ENCODE measurements at places on chromosomes 1 and 21.
A peak's percentile ranks its signal among the peaks of the same experiment; 100 is the strongest.

DNA sequence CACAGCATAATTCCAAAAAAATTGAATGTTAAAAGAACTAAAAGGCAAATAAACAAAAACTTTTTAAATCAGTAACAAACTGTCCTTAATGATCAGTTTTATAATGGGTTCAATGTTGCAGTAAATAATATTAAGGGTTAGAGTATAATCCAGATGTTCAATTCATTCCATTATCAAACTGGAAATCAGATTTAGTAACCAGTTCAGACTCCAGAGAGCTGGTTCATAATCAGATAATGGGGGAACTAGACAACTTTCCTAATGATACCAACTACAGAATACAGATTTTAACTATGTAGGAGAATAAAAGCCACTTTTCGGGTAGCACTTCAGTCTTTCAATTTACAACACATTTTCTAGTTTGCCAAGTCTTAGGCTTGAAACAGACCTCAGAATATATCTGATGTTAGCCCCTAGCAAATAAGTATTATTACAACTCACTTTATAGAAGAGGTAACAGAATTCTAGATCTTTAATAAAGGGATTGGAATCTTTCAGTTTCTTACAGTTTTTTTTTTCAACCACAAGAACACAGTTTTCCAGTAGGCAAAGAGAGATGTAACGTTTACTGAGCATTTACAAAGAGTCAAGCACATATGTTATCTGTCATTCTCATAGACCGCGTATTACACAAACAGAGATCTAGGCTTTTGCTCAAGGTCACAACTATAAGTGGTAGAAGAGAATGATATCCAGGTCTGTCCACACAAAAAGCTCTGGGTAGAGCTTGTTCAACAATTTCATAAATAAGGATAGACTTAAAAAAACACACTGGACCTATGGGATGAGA lies 1.9 kb upstream of the DCAF6 start:
- DNase-seq: no peak

DNA sequence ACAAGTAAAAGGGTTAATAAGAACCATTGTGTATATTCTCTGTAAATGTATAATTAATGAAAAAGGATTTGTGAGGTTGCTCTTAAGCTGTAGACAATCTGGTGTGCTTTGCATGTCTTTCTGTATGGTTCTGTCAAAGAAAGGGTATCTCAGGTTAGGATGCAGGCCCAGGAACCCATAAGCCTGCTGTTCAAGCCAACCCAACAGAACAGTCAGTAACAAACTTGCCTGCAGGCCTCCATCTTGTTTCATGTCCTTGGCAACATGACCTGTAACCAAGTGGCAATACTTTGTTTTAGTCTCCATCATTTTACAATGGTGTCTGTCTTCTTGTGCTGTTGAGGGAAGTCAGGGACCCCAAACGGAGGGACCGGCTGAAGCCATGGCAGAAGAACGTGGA lies 29.2 kb downstream of the CBR1 start:
- no peak for DNase-seq

GRCh38 chr1:58816747-58817221 lies 32.9 kb upstream of the JUN start:
- DNase-seq: no peak

DNA sequence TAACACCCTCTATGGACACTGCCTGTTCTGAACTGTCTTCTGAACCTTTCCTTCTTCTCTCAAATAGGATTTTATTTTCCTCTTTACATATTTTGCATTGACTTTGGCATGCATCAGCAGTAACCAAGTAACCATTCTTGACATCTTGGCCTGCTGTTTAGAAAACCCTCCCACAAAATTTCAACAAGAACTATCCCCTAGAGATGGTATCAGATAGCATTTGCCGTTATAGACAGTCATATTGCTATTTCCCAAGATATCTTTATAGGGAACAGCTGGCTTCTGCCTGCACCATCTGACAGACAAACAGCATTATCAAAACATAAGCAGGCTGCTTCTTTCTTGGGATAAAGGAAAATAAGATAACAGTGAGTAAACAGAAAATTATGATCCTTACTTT lies 54.7 kb downstream of the LHX8 start:
- no peak for DNase-seq

DNA sequence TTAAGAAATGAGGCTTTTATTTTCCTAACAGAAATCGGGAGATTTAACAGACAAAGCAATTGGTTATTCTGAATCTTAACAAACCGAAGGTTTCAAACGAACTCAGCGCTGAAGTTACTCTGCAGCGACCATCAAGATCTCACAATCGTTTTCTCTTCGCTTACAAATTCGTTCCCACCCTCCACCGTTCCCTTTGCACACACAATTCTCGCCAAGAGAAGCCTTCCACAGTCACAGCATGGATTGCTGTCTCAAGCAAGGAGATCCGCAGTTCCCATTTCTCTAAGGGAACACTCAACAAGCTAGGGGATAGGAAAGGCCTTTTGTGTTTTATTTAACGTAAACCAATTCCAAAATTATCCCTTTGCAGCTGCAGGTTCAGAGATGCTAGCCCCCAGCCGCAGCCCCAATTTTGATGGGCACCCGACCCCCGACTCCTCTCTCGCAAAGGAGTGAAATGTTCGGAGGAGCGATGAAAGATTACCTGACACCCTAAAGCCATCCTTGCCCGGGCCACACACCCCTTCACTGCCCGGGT lies 755 bp downstream of the FBXO42 start:
- no peak for DNase-seq

GRCh38 chr1:116989835-116990234 lies 11.7 kb upstream of the CD101 start:
- no peak for DNase-seq

DNA sequence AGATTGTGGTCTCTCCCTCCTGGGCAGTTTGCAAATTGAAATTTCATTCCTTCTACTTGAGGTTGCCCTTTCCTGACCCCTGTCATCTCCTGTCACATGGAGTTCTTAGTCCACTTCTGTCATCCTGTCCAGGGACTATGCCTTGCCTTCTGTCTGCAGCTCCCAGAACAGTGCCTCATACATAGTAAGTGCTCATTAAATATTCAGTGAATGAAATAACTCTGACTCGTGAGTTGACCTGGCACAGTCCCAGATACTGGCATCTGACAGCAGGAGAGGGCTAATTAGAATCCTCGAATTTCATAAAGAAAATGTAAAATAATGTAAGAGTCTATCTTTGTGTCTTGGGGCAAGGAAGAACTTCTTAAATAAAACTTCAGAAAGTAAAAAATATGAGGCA lies 50.8 kb downstream of the CNIH3 start:
- no peak for DNase-seq

DNA sequence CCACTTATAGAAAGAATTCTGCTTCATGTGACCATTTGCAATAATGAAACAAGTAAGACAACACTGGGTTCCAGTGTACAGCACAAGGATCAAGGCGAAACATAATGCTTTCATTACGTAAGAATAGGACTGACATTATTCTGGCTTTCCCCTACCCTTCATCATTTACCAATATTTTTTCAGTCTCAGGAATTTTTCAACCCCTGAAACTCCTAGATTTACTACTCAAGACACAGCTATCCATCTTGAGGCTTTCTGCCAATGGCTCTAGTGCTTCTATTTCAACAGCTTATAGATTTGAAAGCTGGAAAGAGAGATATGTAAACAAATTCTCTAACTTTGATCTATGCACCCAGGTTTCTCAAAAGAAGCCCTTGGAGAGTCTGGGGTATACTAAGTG lies 48.4 kb downstream of the WLS start:
- DNase-seq: no peak

GRCh38 chr21:14531757-14532316 lies 14.3 kb downstream of the SAMSN1 start:
- DNase-seq: peak; percentile 37

DNA sequence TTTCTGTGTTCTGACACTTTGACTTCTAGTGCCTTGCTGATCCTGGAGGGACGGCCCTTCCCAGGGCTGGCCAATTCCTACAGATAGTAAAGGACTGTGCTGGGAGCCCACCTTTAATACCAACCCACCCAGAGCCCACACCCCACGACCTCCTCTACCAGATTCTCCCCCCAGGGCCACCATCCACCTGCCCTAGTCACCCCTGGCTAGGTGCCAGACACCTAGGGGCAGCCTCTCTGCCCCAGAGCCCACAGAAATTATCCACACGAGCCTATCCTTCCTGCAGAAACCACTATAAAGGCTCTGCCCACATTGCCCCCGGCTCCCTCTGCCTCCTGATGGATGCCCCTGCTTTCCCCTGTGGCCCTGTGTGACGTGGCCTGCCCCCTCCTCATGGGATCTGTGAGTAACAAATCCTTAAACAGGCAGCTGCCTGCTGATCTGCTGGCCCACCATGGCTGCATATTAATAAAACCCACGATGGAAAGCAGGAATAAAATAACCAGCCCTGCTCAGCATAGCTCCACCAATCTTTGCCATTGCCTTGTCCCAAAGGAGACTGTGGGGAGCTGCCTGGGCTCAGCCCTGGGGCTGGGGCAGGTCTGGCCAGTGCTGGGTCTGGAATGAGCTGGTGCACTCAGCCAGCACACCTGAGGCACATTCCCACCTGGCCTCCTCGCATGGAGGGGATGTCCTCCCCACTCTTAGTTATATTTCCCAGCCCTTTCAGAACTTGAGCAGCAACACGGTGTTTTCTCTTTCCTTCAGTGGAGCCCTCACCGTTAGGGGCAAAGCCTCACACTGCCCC lies 488.5 kb downstream of the NPHP4 start:
- DNase-seq: no peak

DNA sequence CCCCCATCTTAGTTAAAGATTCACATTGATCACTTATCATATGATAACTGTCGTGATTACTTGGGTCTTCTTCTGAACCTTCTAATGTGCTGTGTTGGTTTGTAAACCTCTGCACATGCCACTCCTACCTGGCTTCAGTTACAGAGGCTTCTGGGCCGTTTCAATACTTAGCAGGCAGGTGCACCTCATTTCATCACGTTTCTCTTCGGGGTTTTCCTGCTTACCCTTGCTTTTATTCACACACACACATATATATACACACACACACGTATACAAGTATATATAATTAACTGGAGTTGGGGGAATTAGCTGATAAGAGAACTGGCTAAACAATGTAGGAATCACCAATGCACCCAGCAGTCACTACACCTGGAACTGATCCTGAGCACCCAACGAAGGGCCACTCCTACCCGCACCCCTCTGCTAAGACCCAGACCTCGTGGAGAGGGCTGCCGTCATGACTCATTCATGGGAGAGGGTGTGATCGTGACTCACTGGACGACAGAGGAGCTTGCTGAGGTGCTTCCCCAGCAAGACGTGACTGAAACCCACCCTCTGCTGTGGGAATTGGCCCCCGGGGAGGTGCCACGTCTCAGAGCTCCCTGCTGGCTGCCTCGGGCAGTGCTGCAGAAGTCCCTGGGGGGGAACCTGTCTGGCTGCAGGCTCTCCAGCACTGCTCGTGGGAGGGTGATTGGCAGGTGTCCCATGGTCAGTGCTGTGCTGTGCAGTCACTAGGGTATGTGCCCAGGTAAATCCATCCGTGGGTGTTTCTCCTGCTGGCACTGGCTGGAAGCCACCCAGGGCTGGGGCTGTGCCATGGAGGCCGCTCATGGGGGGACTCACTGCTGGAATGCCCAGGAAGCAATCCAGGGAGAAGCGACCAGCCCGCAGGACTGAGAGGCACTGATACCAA lies 166.6 kb downstream of the DYRK1A start:
- DNase-seq: no peak

Measured in stimulated activated naive CD8-positive, alpha-beta T cell treated with anti-CD3 and anti-CD28 coated beads, Interleukin-15, amount 100 ng/mL, for 72 hours (primary cell).